ENCODE measurements at places on chromosomes 3 and 15.

- no peak for DNase-seq
Measured at GRCh38 chr15:51879555-51879954, 50.1 kb downstream of the TMOD3 start.

- peak; percentile 32 for DNase-seq
Measured at GRCh38 chr15:57591822-57592367, at the start of gene MYZAP. TSS of gene MYZAP (plus strand) at chr15:57591904. CDS start at chr15:57592035, 131 bp downstream.

DNA sequence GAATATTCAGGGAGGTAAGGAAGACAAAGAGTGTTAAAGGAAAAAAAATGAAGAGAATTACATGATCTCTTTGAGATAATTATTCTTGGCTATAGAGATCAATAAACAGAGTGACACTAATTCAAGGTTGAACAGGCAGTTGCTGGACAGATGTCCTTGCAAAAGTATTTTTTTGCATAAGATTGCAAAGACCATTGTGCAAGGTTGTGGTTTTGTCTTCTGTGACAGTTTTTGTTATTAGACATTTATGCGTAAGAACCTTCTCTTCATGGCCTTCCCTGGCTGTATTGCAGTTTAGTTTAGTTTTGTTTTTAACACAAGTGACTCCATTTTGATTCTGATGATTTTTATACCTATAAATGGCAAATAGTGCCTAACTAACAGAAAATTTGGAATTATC lies 682.8 kb upstream of the ARPP21 start:
- DNase-seq, result no peak

GRCh38 chr15:70863450-70864218 lies 9.7 kb upstream of the LARP6 start:
- DNase-seq, result no peak

GRCh38 chr15:70240082-70240481 lies 142.4 kb upstream of the TLE3 start:
- DNase-seq, result no peak

DNA sequence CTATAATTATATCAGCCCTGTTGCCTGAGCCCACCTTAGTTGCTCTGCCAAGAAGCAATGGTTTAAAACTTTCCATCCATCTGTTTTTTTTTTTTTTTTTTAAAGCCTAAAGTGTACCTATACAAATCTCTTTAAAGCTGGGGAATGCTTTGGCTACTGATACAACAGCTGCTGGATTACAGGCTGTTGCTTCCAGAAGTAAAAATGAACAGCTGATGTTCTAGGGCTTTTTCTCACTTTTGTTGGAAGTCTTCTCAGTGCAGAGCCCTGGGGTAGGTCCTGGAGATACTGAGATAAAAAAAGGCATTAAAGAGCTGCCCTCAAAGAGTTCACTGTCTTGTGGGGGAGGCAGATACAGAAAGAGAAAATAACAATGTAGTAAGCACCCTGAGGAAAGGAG lies 218.1 kb downstream of the NLGN1 start:
- DNase-seq, result no peak

DNA sequence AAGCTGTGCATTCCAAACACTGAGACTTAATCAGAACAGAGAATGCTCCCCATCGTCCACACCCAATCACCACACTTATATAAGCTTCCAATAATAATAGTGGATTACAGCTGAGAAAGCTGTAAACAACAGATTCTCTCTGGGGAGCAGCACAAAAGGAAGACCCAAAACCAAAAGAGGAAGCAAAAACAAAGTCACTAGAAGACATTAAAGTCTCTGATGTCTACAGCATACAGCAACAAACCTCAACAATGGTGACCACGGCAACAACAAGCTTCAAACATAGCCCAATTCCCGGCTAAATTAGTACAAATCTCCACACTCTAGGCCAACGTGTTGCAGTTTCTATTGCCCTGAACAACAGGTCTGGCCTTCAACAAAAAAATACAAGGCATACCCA lies 37.7 kb downstream of the ZDHHC23 start:
- no peak for DNase-seq

- DNase-seq, result no peak
Measured at GRCh38 chr3:28334552-28334951, 14.0 kb upstream of the ZCWPW2 start.

DNA sequence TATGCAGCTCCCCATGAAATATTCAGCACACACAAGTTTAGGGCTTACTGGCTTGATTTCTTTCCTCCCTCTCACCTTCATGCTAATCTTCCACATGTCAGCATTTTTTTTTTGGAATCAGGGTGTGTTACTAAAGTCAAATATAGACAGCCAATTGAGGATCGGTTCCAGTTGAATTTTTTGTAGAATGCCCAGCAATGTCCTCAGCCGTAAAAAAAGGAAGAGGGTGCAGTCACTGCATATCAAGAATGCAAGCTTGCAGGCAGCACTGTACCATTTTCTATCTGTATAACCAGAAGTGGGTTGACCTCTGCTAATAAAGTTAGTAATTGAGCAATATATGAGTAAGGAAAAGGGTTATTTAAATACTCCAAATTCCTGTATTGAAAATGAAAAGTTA lies 51.4 kb upstream of the CHMP2B start:
- DNase-seq, result no peak

GRCh38 chr3:66785191-66785909 lies 212.8 kb upstream of the KBTBD8 start:
- DNase-seq, result no peak
